ENCODE measurements at places on chromosomes 12 and 14.

- DNase-seq: no peak
Observed at GRCh38 chr14:75854111-75854799, 127.5 kb downstream of the TGFB3 start.

GRCh38 chr14:70407621-70408020 lies 9.3 kb downstream of the SYNJ2BP start:
- no peak for DNase-seq

GRCh38 chr12:130645751-130646150 lies 70.3 kb downstream of the RIMBP2 start:
- DNase-seq: no peak

- no peak for DNase-seq
Observed at GRCh38 chr12:50992819-50993218, 33.4 kb downstream of the SLC11A2 start.

- no peak for DNase-seq
Observed at GRCh38 chr12:92098594-92099380, 46.9 kb downstream of the BTG1 start.

GRCh38 chr12:89861086-89861485 lies 152.4 kb upstream of the ATP2B1 start:
- no peak for DNase-seq

DNA sequence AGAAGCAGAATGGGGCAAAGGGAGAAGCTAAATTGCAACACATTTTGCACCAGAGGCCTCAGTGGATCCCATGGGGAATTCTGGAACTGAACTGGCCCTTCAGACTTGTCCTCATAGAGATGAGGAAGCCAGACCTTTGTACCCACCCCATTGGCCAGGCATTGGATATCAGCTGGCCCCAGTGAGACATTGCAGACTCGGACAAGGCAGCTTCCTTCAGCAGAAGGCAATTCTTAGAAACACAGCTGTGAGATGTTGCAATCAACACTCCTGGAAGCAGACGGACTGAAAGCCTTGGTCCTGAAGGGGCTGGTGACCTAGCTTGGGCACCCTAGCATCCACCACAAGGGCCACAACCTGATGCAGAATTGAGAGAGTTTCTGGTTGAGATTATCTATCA lies 218.1 kb downstream of the MSRB3 start:
- DNase-seq: no peak

- DNase-seq: no peak
Observed at GRCh38 chr14:102046337-102047278, 40.2 kb downstream of the HSP90AA1 start.

- no peak for DNase-seq
Observed at GRCh38 chr12:21539797-21540196, 13.7 kb downstream of the SPX start.

- no peak for DNase-seq
Observed at GRCh38 chr14:52268279-52269061, 972 bp downstream of the PTGDR start.

- no peak for DNase-seq
Observed at GRCh38 chr12:112183141-112184021, 58.0 kb downstream of the TRAFD1 start.

DNA sequence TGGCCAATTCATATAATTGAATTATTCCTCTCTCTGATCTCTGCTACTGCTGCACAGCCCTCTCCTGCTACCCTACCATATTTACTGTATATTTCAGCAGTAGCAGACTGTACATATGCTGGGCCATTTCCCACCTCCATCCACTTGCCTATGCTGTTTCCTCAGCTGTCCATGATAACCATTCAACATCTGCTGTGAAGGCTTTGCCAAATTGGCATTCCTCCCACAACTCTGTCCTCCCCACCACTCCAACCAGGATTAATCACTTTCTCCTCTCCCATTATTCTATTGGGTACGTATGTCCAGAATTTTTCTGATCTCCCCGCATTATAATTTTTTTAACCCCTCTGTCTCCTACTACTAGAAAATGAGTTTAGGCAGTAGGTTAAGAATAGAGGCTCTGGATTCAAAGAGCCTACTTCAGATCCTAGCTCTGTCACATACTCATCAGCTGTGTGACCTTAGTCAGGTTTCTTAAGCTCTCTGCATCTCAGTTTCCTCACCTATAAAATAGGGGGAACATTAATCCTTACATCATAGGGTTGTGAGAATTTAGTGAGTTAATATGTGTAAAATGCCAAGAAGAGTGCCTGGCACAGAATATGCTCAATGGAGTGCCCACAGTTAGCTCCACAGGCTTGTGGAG lies 123.3 kb downstream of the KICS2 start:
- DNase-seq: no peak

GRCh38 chr12:1808798-1809480 lies 11.4 kb upstream of the LRTM2 start:
- DNase-seq: no peak
